ENCODE measurements at places on chromosomes 5 and 9.

DNA sequence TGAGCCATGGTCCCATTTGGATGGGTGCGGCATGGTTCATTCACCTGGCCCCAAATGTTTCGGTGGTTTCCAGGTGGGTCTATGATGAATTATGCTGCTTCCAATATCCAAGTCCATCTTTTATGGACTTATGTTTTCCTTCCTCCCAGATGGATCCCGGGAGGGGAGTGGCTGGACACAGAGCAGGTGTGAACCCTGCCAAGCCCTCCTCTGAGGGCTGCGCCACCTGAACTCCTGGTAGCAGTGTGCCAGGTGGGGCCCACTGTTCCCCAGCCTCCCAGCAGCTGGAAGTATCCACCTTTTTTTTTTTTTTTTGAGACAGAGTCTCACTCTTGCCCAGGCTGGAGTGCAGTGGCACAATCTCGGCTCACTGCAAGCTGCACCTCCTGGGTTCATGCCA, 42.9 kb downstream of the WNK2 start:
- H3K4me1 ChIP-seq = no peaks in the 10 kb centered on the region
- H3K4me3 ChIP-seq = no peak overlapping the region
- H3K27me3 ChIP-seq = no peaks in the 10 kb centered on the region
- DNase-seq = no peak
- H3K27ac ChIP-seq = no peak overlapping the region
- no peaks in the 10 kb centered on the region for H3K36me3 ChIP-seq

DNA sequence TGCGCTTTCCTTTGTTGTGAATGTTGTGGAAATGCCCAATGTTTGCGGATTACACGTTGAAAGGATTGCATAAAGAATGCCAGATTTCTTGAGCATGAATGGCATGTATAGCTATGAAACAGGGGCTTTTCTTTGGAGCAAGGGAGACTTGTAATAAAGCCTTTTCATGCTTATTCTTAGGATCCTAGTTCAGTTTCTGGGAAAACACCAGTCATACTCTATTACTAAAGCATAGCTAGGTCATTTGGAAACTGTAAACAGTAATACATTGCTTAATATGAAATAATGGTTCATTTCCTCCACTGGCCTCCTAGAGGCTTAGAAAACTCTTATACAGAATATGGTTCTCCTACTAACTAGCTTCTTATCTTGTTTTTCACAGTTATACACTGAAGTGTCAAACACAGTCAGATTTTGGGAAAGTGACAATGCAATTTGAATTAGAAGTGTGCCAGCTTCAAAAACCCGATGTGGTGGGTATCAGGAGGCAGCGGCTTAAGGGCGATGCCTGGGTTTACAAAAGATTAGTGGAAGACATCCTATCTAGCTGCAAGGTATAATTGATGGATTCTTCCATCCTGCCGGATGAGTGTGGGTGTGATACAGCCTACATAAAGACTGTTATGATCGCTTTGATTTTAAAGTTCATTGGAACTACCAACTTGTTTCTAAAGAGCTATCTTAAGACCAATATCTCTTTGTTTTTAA, 104.2 kb downstream of the MELK start:
- H3K4me1 ChIP-seq = no peaks in the 10 kb centered on the region
- no peaks in the 10 kb centered on the region for H3K36me3 ChIP-seq
- no peak overlapping the region for H3K27ac ChIP-seq
- H3K27me3 ChIP-seq = no peaks in the 10 kb centered on the region

DNA sequence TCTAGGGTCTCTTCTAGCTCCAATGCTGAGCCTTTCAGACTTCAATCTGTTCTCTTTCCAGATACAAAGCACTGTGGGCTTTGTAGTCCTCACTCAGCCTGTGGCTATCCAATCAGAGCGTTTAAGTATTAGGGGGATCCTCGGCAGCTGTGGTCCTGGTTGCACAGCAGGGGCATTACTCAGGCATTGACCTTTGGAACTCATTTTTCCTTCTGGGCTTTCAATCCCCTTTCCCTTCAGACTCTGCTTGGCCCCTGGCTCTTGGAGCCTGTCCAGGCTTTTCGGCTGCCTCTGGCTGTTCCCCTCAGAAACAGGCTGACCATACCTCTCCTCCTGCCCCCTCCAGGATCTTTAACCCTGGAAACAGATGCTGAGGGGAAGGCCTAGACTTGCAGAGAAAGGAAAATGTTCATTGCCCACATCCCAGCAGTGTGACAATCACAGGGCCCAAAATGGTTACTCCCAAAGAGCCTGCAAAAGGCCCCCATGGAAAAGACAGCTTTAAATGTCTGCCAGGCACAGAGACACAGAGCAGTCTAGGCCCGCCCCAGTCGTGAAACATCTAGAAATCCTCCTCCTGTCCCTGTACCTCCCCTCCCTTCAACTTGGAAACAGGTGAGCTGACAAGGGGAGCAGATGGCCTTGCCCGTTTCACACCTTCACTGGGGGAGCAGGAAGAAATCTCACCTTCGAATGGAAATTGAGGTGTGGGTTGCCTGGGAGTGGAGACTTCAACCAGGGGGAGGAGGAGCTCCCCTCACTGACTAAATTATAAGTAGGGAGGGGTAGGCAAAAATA, 13.7 kb downstream of the C1QTNF2 start:
- H3K27ac ChIP-seq = no peak overlapping the region
- H3K27me3 ChIP-seq = no peaks in the 10 kb centered on the region
- H3K4me3 ChIP-seq = no peak overlapping the region
- DNase-seq = no peak
- no peaks in the 10 kb centered on the region for H3K4me1 ChIP-seq
- no peaks in the 10 kb centered on the region for H3K36me3 ChIP-seq

- no peak overlapping the region for H3K27ac ChIP-seq
- H3K27me3 ChIP-seq = no peaks in the 10 kb centered on the region
- H3K36me3 ChIP-seq = no peaks in the 10 kb centered on the region
- DNase-seq = no peak
Observed at GRCh38 chr5:105508519-105508918, 1945.9 kb upstream of the NUDT12 start.

DNA sequence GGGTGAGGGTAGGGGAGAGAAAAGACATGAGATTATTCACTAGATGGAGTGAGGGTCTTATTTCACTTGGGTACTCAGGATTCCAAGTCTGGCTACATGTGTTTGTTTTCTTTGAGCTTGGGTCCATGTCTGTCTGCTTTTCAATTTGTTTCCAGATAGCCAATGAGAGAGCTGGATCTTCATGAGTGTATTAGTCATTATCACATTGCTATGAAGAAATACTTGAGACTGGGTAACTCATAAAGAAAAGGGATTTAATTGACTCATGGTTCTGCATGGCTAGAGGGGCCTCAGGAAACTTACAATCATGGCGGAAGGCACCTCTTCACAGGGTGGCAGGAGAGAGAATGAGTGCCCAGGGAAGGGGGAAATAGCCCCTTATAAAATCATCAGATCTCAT, 196.8 kb upstream of the TRIM32 start:
- H3K36me3 ChIP-seq = no peaks in the 10 kb centered on the region
- H3K4me3 ChIP-seq = no peak overlapping the region
- no peak overlapping the region for H3K27ac ChIP-seq
- no peaks in the 10 kb centered on the region for H3K4me1 ChIP-seq
- no peak for DNase-seq

GRCh38 chr9:89486681-89487080, 11.2 kb downstream of the SEMA4D start:
- no peaks in the 10 kb centered on the region for H3K36me3 ChIP-seq
- peaks cover 79% of the 10 kb centered on the region for H3K4me1 ChIP-seq
- peak overlapping the region; percentile 49 for H3K27ac ChIP-seq
- no peaks in the 10 kb centered on the region for H3K27me3 ChIP-seq
- no peak overlapping the region for H3K4me3 ChIP-seq

GRCh38 chr9:4111233-4112008, 188.4 kb downstream of the GLIS3 start:
- no peak overlapping the region for H3K27ac ChIP-seq
- no peaks in the 10 kb centered on the region for H3K27me3 ChIP-seq
- H3K4me3 ChIP-seq = no peak overlapping the region

DNA sequence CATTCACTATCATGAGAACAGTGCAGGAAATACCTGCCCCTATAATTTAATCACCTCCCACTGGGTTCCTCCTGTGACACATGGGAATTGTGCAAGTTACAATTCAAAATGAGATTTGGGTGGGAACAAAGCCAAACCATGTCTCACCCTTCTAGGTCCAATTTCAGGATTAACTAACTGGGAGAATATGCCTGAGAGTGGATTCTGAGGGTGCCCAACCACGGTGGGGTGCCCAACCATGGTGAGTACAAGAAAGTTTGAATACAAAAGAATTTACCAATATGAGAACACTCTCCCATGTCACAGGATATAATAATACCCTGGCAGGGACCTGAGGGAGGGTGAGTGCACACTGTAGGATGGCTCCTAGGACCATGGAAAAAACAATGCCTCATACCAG, 17.2 kb upstream of the GDA start:
- no peaks in the 10 kb centered on the region for H3K36me3 ChIP-seq
- H3K4me3 ChIP-seq = no peak overlapping the region
- H3K27ac ChIP-seq = no peak overlapping the region
- H3K27me3 ChIP-seq = no peaks in the 10 kb centered on the region
- H3K4me1 ChIP-seq = no peaks in the 10 kb centered on the region
- no peak for DNase-seq

GRCh38 chr9:134605351-134605965, 36.1 kb upstream of the COL5A1 start:
- no peaks in the 10 kb centered on the region for H3K27me3 ChIP-seq
- no peak overlapping the region for H3K4me3 ChIP-seq
- no peak overlapping the region for H3K27ac ChIP-seq
- no peak for DNase-seq

GRCh38 chr5:11609570-11610303, 294.5 kb downstream of the CTNND2 start:
- H3K4me3 ChIP-seq = no peak overlapping the region
- H3K36me3 ChIP-seq = no peaks in the 10 kb centered on the region
- H3K27me3 ChIP-seq = no peaks in the 10 kb centered on the region
- no peak overlapping the region for H3K27ac ChIP-seq
- DNase-seq = no peak
- H3K4me1 ChIP-seq = no peaks in the 10 kb centered on the region

DNA sequence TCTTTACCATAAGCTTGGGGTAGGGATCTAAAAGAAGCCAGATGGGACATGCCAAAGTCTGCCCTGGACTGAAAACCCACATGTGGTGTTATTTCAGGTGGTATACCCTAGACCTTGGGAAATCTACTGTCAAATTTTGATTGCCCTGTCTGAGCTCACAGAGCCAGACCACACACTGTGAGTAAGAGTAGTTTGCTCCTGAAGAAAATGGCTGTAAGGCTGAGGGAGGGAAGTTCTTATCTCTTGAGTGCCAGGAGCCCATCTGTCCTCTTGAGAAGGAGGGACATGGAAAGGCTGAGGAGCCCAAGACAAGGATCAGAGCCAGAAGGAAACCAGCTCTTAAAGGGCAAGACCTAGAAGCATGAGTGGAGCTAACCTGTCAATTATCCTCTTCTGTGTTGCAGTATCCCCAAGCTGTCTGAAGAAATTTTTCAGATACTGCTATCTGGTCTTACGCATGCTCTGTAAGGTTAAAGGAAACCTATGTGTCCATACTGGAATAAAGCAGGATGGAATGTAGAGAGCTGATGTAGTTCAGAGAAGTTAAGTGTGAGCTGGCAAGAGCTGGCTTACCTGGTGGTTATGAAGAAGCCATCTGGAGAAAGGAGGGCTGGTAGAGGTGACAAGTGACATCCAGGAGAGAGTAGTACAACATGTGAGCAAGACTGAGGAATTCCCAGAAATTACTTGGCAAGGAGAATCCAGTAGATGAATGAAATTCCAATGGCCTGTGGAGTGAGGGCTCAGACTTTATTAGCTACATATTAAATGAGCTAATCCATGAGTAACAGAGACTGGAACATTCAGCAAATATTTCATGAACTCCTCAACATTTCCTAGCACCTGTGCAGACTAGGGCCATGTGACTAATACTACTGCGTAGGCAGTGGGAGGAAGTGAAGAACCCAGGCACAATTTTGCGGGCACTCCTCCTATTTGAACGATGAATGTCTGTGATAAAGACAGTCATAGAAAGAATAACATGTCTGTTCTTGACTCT, 389.1 kb upstream of the KIF2A start:
- H3K4me1 ChIP-seq = no peaks in the 10 kb centered on the region
- H3K4me3 ChIP-seq = no peak overlapping the region
- H3K27me3 ChIP-seq = no peaks in the 10 kb centered on the region
- no peaks in the 10 kb centered on the region for H3K36me3 ChIP-seq
- DNase-seq = no peak
- no peak overlapping the region for H3K27ac ChIP-seq

GRCh38 chr5:8184455-8185063, 315.6 kb downstream of the MTRR start:
- H3K36me3 ChIP-seq = no peaks in the 10 kb centered on the region
- H3K4me3 ChIP-seq = no peak overlapping the region
- no peaks in the 10 kb centered on the region for H3K4me1 ChIP-seq
- H3K27ac ChIP-seq = no peak overlapping the region
- DNase-seq = no peak

GRCh38 chr5:66553368-66553912, 42.8 kb upstream of the MAST4 start:
- peaks cover 5% of the 10 kb centered on the region for H3K4me1 ChIP-seq
- DNase-seq = no peak
- H3K4me3 ChIP-seq = no peak overlapping the region

DNA sequence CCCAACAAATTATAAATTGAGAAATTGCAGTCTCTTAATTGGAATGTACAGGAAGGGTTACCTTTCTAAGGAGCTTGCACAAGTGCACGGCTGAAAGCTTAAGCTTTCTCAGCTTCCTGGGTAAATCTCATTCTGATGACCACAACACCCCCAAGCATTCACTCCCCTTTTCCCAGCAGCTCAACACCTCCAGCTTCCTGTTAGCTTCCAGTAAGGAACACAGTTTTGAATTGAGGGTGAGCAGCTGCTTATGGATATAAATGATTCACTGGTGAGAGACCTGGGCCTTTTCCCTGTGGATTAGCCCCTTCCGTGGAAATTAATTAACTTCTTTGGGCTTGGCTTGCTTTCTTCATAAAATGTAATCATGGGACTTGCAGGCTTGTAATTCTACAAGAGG, 101.2 kb downstream of the SLC28A3 start:
- no peak overlapping the region for H3K4me3 ChIP-seq
- DNase-seq = no peak
- H3K4me1 ChIP-seq = no peaks in the 10 kb centered on the region
- no peaks in the 10 kb centered on the region for H3K27me3 ChIP-seq

DNA sequence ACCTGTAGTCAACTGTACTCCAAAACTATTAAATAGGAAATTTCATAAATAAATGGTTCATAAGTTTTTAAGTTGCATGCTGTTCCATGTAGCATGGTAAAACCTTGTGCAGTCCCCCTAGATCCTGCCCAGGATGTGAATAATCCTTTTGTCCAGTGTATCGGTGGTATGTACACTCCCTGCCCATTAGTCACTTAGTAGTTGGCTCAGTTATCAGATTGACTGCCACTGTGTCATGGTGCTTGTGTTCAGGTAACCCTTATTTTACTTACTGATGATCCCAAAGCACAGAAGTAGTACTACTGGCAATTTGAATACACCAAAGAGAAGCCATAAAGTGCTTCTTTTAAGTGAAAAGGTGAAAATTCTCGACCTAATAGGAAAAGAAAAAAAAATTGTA, 134.2 kb downstream of the RNF180 start:
- no peak overlapping the region for H3K4me3 ChIP-seq
- no peak overlapping the region for H3K27ac ChIP-seq
- DNase-seq = no peak
- H3K27me3 ChIP-seq = no peaks in the 10 kb centered on the region
- H3K36me3 ChIP-seq = no peaks in the 10 kb centered on the region
- H3K4me1 ChIP-seq = no peaks in the 10 kb centered on the region

GRCh38 chr9:90198956-90199355, 443.7 kb downstream of the DIRAS2 start:
- no peaks in the 10 kb centered on the region for H3K36me3 ChIP-seq
- H3K27me3 ChIP-seq = no peaks in the 10 kb centered on the region
